ENCODE measurements at places on chromosomes 4 and X.

DNA sequence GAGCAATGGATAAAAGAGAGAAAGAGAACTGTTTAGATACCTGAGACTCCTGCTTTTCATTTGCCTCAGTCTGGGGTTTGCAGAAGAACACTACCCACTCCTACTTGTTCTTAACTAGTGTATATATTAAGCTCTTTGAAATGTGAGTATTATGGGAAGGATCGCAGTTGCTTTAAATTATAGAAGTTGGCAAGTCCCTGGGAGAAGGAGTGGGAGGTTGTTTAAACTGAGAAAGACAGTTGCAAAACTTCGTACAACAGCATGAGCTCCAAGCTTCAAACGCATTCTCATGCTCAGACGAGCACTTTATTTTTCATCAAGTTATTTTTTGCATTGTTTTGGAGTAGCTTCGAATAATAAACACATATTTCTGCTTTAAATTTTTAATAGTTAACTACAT, 88.1 kb upstream of the C1QTNF7 start:
- DNase-seq, result no peak

DNA sequence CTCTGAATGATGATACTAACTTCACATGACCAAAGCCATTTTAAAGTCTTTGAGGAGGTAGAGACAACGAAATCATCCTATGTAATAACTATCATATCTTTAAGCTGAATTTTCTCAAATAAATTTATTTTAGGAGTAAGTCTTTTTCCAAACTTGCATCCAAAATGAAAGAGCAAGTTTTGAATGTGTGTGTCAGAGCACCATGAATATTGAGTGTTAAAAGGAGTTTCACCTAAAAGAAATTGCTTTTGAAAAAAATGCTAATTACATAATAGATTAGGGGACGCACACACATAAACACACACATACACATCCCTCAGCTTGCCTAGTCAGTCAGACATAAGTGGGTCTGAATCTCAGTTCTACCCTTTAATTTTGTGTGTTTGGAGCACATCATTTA, 1.9 kb downstream of the ANK2 start:
- DNase-seq, result no peak

GRCh38 chr4:145406970-145407369, 74.7 kb upstream of the SMAD1 start:
- no peak for DNase-seq

GRCh38 chr4:114334884-114335330, 263.7 kb upstream of the UGT8 start:
- no peak for DNase-seq

DNA sequence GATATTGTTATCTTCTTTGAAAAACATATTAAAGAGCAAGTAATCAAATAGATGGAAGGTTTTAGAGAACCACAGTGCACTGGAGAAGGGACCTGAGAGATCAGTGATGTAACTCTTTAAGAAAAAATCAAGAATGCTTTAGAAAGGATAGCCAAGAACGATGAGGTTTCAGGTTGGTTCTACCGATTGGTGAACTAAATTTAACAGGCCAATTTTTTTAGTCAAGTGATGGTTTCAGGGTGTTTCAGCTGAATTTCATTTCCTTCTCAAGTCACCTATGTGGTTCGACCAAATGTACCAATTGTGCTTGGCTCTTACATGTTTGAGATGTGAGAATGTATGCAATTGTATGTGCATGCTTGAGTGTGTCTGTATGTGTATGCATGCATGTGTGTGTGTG, 26.5 kb downstream of the HS3ST1 start:
- no peak for DNase-seq

GRCh38 chrX:97842468-97843199, 958.9 kb downstream of the RPA4 start:
- no peak for DNase-seq
